Activated gamma-delta T cell treated with anti-CD3 and anti-CD28 coated beads, Interleukin-2, amount 50 U/mL, for 16 hours (primary cell): ENCODE measurements at places on chromosomes 2 and 18.

GRCh38 chr2:239928391-239929350 lies 96.5 kb downstream of the NDUFA10 start:
- DNase-seq: no peak

DNA sequence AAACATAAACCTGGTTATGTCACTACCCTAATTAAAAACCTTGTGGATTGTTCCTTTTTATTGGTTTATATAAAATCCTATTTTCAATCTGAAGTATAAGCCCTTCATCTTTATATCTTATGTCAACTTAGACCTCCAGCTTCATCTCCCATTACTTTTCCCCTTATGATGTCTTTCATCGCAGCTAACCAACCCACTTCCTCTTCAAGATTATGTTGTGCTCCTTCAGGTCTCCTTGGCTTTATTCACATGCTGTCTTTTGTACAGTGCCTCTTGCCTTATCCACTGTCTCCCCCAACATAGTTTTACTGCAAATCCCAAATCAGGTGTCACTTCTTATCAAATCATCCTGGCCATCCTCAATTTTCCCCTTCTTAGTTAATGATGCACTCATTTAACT lies 25.9 kb downstream of the MBD5 start:
- DNase-seq: no peak

DNA sequence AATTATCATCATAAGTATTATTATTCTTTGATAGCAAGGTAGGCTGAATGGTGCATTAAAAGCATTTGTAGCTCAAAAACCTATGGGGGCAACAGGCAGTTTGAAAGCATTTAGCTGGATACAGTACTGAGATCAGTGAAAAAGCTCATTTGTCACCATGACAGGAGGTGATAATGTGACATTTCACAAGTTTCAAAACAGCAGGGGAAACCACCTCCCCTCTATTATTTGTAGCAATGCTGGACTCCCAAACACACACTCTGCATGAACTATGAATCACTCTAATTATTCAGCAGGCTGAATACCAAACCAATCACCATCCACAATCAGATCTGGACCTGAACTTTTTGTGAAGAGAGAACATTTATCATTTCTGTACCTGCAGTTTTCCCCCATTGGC lies 63.4 kb downstream of the MYO5B start:
- no peak for DNase-seq

DNA sequence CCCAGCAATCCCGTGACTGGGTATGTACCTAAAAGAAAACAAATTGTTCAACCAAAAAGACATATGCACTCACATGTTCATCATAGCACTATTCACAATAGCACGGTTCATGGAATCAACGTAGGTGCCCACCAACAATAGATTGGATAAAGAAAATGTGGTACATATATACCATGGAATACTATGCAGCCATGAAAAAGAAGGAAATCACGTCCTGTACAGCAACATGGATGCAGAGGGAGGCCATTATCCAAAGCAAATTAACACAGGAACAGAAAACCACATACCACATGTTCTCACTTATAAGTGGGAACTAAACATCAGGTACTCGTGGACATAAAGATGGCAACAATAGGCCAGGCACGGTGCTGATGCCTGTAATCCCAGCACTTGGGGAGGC lies 207.9 kb upstream of the TNP1 start:
- DNase-seq: no peak

DNA sequence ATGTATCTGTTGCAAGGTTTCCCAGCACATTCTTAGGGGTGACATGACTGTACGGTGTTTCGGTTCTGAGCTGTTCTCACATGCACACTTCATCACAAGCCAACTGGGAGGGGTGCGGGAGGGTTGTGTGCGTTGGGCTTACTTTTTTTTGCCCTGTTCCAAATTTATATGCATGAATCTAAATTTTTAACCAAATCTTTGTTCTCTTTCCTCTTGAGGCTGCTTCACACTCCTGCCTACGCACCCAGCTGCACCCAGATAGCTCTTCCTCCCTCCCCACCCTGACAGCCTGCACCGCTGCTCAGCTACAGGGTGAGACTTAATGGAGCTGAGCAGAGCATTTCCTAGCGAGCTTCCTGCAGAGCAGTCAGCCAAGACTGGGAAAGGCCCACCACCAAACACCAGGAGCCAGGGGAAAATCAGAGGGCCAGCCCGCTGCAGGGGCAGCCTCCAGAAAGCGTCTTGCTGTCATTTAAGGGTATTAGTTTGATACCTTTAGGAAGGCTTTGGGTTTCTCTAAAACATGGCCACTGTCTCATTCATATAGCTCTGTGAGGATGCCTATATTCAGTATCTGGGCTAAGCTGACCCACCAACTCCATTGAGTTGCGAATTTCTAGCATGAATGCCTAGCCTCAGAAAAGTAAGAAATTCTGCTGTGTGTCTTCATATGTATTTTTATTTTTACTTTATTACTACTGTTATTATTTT lies 84.5 kb downstream of the POU3F3 start:
- no peak for DNase-seq

- DNase-seq: no peak
Measured at GRCh38 chr18:56869189-56869777, 218.1 kb downstream of the WDR7 start.

DNA sequence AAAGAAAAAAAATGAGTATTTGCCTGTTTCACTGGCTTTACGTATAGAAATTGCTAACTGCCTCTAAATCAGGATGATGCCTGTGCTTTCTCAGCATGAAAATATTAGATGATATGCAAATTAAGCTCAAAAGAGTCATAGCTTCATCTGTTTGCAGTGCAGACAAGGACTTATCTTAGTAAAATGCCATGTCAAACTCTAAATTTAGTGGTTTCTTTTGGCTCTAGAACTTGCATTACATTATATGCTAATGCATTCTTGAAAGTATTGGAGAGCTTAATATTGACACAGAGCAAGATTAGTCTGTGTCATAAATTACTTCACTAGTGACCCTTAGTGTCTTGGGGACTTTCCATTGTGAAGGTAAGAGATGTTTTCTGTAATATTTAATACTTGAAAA lies 1109.1 kb upstream of the NRXN1 start:
- no peak for DNase-seq

GRCh38 chr2:180781276-180781675 lies 199.1 kb upstream of the UBE2E3 start:
- DNase-seq: no peak
